Ureter (tissue), 1 donor: ENCODE measurements at places on chromosomes 16 and 17.

DNA sequence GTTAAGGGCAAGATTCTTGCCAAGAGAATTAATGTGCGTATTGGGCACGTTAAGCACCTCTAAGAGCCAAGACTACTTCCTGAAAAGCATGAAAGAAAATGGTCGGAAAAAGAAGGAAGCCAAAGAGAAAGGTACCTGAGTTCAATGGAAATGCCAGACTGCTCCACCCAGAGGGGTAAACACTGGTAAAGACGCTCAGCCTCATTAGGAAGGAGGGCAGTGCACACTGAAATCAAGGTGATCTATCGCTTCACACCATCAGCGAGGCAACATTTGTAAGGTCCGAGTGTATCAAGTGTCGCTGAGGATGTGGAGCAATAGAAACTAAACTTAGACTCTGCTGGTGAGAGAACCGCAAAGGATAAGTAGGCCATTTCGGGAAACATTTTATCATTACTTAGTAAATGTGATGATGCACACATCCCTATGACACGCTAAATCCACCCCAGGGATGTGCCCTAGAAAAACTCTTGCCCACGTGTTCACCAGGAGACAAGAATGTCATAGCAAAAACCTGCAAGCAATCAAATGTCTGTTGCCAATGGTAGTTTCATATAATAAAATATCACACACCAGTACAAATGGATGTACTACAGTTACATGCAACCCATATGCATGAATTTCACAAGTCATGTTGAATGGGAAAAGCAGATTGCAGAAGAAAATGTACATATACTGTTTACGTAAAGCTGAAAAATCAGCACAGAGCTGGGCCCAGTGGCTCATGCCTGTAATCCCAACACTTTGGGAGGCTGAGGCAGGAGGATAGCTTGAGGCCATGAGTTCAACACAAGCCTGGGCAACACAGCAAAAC, 23.6 kb downstream of the CNTROB start:
- DNase-seq = no peak

DNA sequence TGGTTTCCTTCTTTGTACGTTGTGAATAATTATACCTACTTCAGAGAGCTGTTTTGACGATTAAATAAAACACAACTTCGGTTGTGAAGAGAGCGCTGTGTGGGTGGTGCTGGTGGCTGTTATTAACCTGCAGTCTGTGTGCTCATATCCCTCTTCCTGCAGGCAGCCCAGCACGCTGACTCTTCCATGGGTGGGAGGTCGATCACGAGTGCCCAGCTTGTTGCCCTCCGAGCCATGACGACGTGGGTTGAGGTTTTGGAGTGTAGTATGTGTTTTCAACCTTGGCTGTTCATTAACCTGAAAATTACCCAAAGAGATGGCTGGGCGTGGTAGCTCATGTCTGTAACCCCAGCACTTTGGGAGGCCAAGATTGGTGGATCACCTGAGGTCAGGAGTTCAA, 11.3 kb upstream of the GCSH start:
- no peak for DNase-seq

GRCh38 chr16:82585675-82586074, 41.1 kb upstream of the CDH13 start:
- no peak for DNase-seq

- no peak for DNase-seq
Measured at GRCh38 chr17:58520843-58521430, 6.5 kb upstream of the MTMR4 start.

GRCh38 chr17:39563476-39563875, 44.2 kb downstream of the NEUROD2 start:
- no peak for DNase-seq

GRCh38 chr16:87344931-87345631, 27.9 kb upstream of the C16orf95 start:
- no peak for DNase-seq

DNA sequence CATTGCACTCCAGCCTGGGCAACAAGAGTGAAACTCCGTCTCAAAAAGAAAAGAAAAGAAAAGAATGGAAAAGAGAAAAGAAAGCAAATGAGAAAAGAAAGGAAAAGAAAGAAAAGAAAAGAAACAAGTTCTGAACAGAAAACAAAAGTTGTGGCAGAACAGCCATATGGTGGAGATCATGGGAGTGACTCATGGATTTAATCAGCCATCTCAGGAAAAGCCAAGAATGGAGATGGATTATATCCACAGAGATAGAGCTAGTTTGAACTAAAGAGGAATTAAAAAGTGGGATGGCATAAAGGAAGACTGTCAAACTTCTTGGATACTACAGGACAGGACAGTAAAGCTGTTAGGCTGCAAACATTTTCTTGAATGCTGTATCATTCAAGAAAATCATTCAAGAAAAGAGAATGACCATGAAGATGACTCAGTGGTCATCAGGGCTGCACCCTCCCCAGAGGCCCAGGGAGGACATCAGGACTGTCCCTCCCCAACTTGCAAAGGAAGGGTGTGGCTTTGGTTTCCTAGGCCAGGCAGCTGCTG, 120.6 kb downstream of the USP22 start:
- no peak for DNase-seq

GRCh38 chr17:7897090-7897489, 8.5 kb downstream of the CHD3 start:
- DNase-seq = peak; percentile 34

- no peak for DNase-seq
Measured at GRCh38 chr17:21124086-21124485, 2.7 kb upstream of the DHRS7B start.

- DNase-seq = no peak
Measured at GRCh38 chr16:69520800-69521602, 44.8 kb upstream of the NFAT5 start.

- no peak for DNase-seq
Measured at GRCh38 chr17:73600103-73600871, 44.0 kb downstream of the SDK2 start.

- no peak for DNase-seq
Measured at GRCh38 chr16:79336437-79337229, 263.9 kb downstream of the MAF start.

GRCh38 chr17:42659079-42659931, at the start of gene TUBG2:
TSS of gene TUBG2 (plus strand) at chr17:42659284. CDS start at chr17:42659504, 220 bp downstream.
- DNase-seq = peak; percentile 90

- DNase-seq = peak; percentile 56
Measured at GRCh38 chr17:42618442-42619150, 9.1 kb downstream of the TUBG1 start.

GRCh38 chr16:89613231-89613953, at the start of gene DPEP1:
TSS of gene DPEP1 (plus strand) at chr16:89613642. CDS start at chr16:89630411, 16,769 bp downstream.
- no peak for DNase-seq

DNA sequence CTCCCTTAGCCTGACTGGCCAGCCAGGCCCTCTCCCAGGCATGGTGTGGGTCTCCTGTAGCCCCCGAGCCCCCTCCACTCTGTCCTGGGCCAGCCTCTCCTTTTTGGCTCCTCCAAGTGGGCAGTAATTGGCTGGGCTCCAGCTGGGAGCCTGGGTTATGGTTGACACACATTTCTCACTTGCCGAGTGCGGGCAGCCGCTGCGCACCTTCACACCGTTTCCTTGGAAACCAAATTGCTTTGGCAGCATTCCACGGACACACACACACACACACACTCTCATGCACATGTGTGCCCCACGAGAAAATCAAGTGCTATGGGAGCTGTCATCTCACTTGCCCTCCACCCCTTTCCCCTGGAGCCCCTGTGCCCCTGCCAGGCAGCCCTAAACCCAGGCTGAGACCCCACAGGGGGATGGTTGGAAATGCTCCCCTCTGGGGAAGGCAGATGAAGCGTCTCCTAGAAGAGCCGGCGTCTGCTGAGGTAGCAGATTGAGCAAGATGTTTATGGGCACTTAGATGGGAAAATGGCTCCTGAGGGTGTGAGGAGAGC, 402.7 kb upstream of the TNRC6C start:
- peak; percentile 80 for DNase-seq

- no peak for DNase-seq
Measured at GRCh38 chr17:28004344-28004743, 38.1 kb upstream of the NLK start.

- DNase-seq = no peak
Measured at GRCh38 chr16:67155295-67156142, 4.2 kb downstream of the TRADD start.

DNA sequence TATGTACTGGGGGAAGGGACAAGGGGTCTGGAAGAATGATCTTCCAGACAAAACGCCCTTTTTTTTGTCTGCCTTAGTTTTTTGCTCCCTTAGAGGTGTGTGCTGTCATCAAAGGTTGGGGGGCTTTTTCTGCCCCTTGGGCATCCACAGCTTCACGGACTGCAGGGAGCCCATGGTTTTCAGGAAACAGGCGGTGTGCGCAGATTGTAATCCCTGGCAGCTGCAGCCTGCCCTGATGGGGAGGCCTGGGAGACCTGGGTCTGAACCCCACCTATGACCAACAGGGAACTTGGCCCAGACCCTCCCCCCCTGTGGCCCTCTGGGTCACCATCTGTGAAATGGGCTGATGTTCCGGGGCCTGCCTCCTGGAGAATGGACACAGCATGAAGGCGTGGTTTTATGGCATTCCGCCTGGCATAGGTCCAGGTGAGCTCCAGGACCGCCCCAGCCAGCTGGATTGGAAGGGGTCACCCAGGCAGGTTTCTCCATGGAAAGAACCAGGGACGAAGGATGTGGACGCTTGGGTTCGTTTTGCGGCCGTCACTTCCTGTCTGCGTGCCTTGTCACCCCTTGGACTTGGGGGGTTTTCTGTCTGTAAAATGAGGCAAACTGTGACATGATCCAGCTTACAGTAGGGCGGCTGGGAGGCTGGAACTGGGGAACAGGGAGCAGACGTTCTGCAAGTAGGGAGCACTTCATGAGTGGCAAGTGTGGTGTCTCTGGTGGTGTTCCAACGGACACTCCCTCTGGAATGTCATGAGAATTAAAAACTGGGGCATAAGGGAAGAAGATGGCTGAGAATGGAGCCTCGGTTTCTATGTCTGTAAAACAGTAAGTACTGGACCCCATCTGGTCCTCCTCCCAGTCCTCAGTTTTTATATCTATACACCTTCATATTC, 1.5 kb downstream of the CPNE2 start:
- no peak for DNase-seq

DNA sequence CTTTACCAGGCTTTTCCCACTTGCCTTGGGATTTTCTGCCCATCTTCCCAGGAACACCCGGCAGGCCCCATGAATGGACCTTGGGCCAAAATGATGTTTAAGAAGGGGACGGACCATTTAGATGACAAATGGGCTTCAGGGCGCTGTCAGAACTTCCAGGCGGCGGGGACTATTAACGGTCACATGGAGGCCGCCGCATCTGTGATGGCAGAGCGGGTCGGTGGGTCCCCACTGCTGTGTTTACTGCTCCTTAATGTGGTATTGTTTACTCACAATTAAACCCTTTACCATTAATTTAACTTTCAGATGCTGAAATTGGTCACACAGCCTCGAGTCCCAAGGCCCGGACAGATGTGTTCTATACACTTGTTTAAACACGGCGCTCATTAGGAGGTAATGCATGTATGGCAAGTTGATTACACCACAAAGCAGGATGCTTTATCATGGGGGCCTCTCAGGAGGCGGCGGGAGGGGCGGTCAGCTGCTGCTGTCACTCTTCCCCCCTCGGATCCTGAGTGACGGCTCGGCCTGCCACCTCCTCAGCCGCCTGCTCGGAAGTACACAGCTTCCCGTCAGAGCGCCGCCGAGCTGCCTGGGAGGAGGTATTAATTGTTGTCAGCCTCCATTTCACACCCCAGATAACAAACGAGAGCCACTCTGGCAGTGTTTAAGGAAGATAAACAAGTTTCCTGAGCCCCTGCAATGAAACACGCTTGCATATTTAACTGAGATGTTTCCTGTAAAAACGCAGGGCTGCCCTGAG, 83.9 kb upstream of the IRX3 start:
- DNase-seq = no peak

DNA sequence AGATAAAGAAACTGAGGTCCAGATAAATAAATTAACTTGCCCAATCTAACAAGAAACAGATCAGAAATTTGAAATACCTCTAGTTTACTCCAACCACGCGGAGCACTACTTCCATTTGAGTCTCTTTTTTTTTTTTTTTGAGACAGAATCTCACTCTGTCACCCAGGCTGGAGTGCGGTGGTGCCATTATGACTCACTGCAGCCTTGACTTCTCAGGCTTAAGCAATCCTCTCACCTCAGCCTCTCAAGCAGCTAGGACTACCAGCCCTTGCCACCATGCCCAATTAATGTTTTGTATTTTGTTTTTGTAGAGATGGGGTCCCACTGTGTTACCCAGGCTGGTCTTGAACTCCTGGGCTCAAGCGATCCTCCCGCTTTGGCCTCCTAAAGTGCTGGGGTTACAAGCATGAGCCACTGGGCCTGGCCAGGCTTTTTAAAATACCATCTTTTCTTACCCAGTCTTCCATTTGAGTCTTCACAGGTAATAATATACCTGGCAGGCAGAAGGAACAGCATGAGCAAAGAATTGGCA, 3.3 kb upstream of the NACA2 start:
- DNase-seq = no peak
